Sciatic nerve (tissue), 2 donors: ENCODE measurements at places on chromosomes 12 and 14.

- DNase-seq = no peak
These were observed 19.4 kb downstream of the MAX start for GRCh38 chr14:65082930-65083329.

DNA sequence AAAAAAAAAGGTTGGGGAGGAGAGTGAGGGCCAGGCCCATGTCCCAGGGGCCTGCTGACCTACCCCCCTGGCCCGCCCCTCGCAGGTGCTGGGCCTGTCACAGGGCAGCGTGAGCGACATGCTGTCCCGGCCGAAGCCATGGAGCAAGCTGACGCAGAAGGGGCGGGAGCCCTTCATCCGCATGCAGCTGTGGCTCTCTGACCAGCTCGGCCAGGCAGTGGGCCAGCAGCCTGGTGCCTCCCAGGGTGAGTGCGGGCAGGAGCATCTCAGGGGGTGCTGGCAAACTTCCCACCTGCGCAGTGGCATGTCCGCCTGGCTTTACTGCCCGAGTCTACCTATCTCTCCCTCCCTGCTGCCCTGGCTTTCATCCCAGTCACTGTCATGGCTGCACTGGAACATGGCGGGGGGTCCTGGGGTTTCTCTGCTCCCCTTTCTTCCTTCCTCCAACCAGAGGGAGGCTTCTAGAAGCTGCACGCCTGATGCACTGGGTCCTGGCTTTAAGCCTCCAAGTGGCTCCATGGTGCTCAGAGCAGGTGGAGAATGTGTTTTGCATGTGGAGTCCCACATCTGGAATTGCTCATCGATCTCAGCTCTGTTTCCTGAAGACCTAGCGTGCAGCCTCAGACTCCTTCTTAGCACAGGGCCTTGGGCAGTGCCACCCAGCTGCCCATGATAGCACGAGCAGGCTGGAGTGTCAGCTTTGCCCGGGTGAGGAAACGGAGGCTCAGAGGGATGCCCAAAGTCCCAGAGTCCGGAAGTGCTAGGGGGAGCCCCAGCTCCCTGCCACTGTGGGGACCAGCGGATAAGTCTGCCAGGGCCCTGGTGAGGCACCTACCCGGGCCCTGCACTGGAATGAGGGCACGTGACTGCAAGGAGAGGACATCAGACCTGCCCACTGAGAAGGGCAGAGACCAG is 46.3 kb downstream of the PHETA1 start:
- DNase-seq = no peak

- no peak for DNase-seq
These were observed 37.3 kb downstream of the PPP1R12A start for GRCh38 chr12:79897617-79898016.

GRCh38 chr12:13347241-13348043 is 150.9 kb downstream of the EMP1 start:
- no peak for DNase-seq

DNA sequence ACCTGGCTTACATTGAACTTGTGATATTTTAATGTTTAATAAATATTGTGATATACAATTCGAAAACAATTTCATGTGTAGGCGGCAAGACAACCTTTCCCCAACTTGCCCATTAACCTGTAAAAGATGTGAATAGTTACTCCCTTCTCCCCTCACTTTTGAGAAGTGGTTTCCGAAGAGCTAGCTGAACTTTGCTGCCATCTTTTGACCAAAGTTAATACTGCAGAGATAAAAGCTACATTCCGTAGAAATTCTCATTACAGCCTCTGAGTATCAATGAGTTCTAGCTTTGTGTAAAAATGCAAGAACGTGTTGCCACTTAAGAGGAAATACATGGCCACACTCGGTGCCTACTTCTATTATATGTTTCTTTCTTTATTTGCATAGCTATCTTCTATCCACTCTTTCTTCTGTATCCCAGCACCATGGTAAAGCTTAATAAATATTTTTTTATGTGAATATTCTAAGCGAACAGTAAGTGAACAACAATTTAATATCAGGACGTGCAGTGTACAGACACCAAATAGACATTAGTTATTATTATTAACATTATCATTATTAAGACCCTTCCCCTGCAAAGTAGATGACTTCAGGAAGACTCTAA is 105.1 kb upstream of the TMEM260 start:
- DNase-seq = no peak

GRCh38 chr14:77003960-77004710 is 24.4 kb downstream of the IRF2BPL start:
- no peak for DNase-seq

- no peak for DNase-seq
These were observed 627 bp downstream of the TESC start for GRCh38 chr12:117098361-117099217.

DNA sequence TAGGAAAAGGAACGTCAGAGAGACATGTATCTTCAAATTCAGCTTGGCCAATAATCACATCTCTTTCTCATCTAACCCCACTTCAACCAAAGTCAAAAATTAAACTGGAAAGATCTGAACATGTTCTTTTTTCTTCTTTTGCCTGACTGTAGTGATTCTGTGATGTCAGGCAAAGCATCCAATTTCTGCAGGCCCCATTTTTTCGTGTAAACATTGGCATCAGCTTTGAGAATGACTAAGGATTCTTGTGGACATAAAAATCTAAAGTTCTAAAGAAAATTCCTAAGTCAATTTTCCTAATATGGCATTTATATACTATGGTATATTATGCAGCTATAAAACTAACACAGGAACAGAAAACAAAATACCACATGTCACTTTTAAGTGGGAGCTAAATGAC is 89.1 kb downstream of the STXBP6 start:
- no peak for DNase-seq

GRCh38 chr12:46916796-46917419 is 91.1 kb upstream of the SLC38A4 start:
- DNase-seq = no peak

DNA sequence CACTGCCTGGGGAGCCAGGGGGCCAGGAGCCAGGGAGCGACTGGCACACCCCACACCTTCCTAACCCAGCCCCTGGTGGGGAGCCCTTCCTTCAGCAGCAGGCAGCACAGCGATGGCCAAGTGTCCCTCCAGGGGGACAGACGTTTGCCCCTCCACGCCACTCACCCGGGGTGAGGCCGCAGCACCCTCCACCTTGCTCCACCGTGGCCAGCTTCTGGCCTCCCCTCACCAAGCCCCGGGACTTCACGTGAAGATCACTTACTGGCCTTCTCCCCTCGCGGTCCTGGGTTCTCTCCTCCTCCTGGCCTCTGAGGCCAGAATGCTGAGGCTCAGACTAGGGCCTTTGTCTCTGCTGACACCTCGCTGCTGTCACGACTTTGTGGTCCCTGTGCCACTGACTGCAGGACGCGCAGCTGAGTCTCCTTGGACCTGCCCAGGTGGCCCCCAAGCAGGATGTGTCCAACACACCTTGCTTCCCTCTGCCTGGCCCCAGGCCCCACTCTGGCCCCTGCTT is 3.5 kb upstream of the ASPG start:
- DNase-seq = no peak

GRCh38 chr12:19967431-19967830 is 400.9 kb upstream of the PDE3A start:
- DNase-seq = no peak

GRCh38 chr12:3119192-3119755 is 42.1 kb downstream of the TSPAN9 start:
- DNase-seq = no peak

DNA sequence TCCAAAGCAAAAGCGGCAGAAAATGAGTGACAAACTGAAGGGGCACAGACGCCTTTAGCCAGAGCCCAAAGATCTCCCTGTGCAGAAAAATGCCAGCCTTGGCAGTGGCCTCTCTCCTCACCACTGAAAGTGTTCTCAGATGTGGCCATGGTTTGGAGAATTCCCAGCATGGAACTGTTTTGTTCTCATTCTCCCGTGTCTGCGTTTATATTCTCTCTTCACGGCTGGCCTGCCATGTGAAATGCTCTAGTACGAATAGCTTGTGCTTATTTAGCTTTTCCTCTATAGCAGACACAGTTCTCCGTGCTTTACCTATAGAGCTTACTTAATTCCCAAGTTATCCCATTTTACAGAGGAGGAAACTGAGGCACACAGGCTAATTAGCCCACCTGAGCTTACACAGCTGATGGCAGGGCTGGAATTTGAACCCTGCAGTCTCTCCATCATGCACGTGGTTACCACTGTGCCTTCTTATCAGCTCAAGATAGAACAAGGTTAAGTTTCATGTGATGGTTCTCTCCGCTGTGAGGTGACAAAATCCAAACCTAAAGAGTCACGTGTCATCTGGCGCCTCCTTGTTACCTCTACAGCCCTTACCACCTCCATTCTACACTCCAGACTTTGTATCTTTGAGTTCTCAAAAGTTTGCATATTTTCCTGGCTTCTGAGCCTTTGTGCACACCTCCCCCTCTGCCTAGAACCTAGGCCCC is 141.6 kb downstream of the GCH1 start:
- DNase-seq = no peak

GRCh38 chr14:66038212-66038611 is 448.0 kb upstream of the CCDC196 start:
- no peak for DNase-seq

DNA sequence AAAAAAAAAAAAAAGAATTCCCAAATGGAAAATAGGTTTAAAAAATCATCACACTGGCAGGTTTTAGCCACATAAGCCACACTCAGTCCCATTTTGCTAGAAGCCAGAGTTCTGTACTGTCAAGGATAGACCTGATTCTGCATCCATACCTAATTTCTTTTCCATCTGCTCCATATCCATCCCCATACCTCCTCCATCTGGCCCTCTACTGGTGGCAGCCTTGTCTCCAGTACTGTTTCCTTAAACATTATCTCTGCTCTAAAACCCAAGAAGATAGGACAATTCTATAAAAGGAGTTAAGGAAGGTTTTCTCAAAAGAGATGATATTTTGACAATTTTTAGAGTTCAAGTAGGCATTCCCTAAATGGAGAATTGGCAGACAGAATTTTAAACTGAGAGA is 26.0 kb upstream of the RXYLT1 start:
- DNase-seq = no peak

GRCh38 chr12:67649570-67650387 is 1.2 kb downstream of the DYRK2 start:
- peak; percentile 71 for DNase-seq

DNA sequence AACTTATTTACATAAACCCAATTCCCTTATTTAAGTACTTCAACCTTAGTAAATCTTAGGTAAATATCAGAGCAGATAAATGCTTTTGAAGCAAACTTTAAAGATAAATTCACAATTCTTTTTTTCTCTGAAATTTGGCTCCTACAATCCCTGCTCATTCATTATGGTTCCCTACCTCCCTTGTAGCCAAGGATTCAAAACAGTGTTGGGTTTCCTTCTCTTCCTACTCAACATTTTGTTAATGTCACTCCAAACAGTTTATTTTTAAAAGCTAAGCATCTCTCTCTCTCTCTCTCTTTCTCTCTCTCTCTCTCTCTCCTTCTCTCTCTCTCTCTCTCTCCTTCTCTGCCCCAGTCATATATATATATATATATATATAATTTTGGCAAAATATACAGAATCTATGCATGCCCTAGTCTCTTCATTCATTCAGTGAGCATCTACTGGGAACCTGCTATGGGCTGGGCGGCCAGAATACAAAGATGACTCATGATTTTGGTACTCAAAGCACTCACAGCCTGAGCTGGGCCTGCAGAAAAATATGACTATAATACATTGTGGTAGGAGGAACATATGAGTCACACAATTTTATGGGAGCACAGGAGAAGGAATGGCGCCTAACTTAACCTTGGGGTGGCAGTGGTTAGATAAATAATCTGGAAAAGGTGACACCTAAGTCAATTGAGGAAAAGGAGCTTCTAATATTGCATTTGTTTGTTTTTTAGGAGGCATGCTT is 123.7 kb upstream of the DHRS4 start:
- no peak for DNase-seq

DNA sequence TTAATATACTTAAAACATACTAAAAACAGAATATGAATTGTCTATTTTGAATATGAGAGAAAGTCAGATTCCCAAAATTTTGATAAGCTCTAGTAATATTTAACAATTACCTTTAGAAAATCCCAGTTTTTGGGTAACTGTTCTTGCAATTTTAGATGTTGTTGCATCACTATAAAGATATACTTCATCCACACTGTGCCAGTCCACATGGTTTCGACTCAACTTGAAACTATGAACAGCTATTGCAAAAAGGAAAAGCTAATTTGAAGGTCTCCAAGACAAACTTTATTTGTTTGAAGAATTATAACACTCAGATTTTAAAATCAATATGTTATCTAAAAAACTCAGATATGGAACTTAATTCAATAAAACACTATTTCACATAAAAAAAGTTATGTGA is 59.9 kb downstream of the DDHD1 start:
- DNase-seq = no peak

DNA sequence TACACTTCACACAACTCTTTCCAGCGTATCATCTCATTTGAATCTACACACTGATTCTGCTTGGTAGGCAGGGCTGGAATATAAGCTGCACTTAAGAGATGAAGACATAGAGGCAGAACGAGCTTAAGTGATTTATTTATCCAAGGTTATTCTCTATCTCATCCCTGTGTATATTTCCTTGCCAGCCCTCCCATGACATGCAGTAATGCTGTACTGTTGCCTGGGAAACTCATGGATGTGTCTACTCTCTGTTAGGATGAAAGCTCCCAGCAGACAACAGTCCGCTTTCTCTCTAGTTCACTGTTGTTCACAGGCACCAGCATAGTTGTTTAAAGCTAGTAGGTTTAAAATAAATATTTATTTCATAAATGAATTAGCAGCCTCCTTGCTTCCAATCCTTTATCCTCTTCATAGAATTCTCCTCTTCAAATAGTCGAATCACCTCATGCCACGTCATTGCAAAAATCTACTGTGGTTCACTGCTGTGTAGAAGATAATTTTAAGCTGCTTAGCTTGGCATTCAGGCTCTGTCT is 25.4 kb downstream of the FGF6 start:
- DNase-seq = no peak

GRCh38 chr14:72552236-72552635 is 341.7 kb downstream of the DPF3 start:
- no peak for DNase-seq

DNA sequence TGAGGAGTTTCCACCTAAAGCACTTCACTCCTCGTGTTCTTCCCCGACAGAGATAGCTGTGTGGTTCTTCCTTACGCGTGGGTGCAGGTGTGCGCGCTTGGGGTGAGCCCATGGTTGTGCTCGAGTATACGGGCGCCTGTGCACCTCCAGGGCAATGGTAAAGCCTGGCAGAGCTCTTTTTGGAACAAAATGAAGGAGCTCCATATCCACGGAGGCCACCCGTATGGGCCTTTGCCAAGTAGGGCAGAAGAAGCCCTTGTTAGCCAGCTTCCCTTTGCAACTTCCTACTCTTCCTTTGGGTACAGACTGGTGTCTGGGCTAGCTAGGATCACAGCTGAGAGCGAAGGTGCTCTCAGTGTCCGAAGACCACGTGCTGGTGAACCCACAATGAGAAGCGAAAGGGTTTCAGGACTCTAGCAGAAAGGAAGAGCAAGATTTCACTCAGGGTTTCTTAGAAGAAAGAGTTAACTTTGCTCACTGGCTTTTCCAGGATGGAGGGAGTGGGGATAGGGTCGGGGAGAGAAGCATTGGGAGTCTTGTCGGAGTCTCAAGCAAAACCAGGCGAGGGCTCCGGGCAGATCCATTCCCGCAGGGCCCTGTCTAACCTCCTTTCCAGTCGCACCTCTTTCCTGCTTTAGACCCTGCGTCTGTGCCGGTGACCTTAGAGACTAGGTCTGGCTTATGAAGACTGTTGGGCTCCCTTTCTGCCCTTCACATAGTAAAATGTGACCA is 960 bp upstream of the LRFN5 start:
- peak; percentile 55 for DNase-seq

- DNase-seq = no peak
These were observed 583 bp upstream of the SDR39U1 start for GRCh38 chr14:24443053-24443665.

- no peak for DNase-seq
These were observed 134.7 kb upstream of the RFLNA start for GRCh38 chr12:124160097-124160756.
